Mesothelial cell of epicardium (in vitro differentiated cells): ENCODE measurements at places on chromosomes 13 and 19. TPM values are rescaled to one million over a fixed set of nuclear protein-coding genes. Genes with fewer than 3 reads are reported as not detected.

- H3K36me3 ChIP-seq, result peaks cover 4% of the 10 kb centered on the region
- no peak for DNase-seq
- H3K27me3 ChIP-seq, result no peaks in the 10 kb centered on the region
- H3K4me3 ChIP-seq, result no peak overlapping the region
- H3K4me1 ChIP-seq, result peaks cover 16% of the 10 kb centered on the region
- H3K27ac ChIP-seq, result no peak overlapping the region
These were observed 307.7 kb downstream of the PCDH9 start for GRCh38 chr13:66922444-66922843.

GRCh38 chr13:26525528-26525927 is 32.0 kb upstream of the WASF3 start:
- H3K4me1 ChIP-seq, result peaks cover 4% of the 10 kb centered on the region
- H3K27ac ChIP-seq, result no peak overlapping the region
- no peak for DNase-seq
- H3K27me3 ChIP-seq, result peaks cover 13% of the 10 kb centered on the region
- no peak overlapping the region for H3K4me3 ChIP-seq

DNA sequence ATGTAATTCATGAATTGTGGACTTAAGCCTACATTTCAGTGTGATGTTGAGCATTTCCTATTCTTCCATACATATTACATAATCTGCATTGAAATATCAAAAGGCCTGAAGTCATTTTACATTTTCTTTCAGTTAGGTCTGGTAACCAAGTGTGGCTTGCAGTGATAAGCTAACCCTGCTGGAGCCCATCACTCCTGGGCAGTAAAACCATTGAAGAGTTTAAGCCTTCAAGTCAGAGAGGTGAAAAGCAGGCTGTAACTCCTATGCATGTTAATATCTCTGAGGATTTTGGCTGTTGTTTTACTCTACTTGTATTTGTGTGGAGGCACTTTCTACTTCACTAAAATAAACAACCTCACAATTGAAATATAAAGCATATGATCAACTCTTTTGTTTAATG is 248.8 kb downstream of the SLITRK5 start:
- H3K4me3 ChIP-seq, result no peak overlapping the region
- H3K27me3 ChIP-seq, result peaks cover 4% of the 10 kb centered on the region
- DNase-seq, result no peak
- no peaks in the 10 kb centered on the region for H3K36me3 ChIP-seq
- H3K4me1 ChIP-seq, result peaks cover 5% of the 10 kb centered on the region
- no peak overlapping the region for H3K27ac ChIP-seq

Gene CTXN1
- 50.5 to 53.6 TPM (median 51.2 TPM) in 3 replicates for total RNA-seq

GRCh38 chr19:32881766-32882165 is 12.2 kb upstream of the SLC7A9 start:
- DNase-seq, result no peak
- H3K36me3 ChIP-seq, result peaks cover 21% of the 10 kb centered on the region
- no peaks in the 10 kb centered on the region for H3K27me3 ChIP-seq

DNA sequence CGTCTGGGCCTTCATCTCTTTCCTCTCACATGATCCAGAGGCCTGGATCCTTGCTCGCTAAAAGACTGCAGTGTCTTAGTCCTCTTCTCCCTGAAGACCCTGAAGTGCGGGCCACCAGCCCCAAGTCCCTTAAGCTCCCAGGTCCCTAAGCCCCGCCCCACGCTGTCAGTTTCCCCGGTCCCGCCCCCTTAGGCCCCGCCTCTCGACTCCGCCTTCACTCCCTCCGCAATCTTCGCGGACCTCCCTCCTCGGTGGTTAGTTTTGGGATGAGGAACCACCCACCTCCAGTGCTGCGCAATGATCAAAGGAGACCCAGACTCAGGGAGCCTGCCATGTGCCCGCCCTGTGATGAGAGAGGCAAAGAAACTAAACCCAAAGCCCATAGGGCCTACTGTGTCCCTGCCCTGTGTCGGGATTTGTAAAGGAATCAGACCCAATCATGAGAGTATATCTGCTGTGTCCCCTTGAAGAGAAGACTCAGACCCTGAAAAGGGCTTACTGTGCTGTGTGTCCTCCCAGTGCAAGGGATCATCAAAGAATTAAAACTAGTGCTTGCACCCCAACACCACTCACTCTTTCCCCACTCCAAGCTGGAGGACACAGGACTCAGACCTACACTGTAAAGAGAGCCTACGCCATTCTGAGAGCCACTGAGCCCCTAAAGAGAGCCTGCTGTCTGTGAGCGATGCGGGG is 3.0 kb upstream of the COX6B1 start:
- no peaks in the 10 kb centered on the region for H3K36me3 ChIP-seq
- DNase-seq, result peak; percentile 82
- H3K27ac ChIP-seq, result peak overlapping the region; percentile 95
- no peaks in the 10 kb centered on the region for H3K27me3 ChIP-seq
- H3K4me3 ChIP-seq, result peak overlapping the region; percentile 76
- peaks cover 25% of the 10 kb centered on the region for H3K4me1 ChIP-seq

DNA sequence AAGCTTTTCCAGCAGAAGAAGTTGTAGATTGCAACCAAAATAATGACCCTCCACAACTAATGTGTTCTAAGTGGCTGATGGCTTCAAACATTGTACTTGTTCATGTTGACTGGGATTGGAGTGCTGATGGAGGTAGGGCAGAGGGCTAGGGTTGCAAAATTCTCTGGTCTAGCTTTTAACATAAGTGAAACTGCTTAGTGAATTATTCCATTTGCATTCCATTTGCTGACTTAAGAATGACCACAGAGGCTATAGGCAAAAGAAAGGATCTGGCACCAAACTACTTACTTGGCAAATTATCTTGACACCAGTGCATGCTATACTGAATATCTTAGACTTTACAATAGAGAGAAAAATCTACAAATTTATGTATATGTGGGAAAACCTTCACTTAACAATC is 287.0 kb downstream of the FGF9 start:
- H3K36me3 ChIP-seq, result peaks cover 14% of the 10 kb centered on the region
- H3K27ac ChIP-seq, result no peak overlapping the region
- no peak for DNase-seq
- H3K4me3 ChIP-seq, result no peak overlapping the region

GRCh38 chr19:3499738-3500428 is 591 bp downstream of the DOHH start:
- H3K4me1 ChIP-seq, result peaks cover 13% of the 10 kb centered on the region
- H3K27me3 ChIP-seq, result no peaks in the 10 kb centered on the region
- H3K36me3 ChIP-seq, result peaks cover 18% of the 10 kb centered on the region
- peak overlapping the region; percentile 95 for H3K27ac ChIP-seq

GRCh38 chr19:8458380-8458779 is 13.6 kb downstream of the HNRNPM start:
- peaks cover 11% of the 10 kb centered on the region for H3K36me3 ChIP-seq
- no peak overlapping the region for H3K4me3 ChIP-seq
- H3K4me1 ChIP-seq, result peaks cover 68% of the 10 kb centered on the region

DNA sequence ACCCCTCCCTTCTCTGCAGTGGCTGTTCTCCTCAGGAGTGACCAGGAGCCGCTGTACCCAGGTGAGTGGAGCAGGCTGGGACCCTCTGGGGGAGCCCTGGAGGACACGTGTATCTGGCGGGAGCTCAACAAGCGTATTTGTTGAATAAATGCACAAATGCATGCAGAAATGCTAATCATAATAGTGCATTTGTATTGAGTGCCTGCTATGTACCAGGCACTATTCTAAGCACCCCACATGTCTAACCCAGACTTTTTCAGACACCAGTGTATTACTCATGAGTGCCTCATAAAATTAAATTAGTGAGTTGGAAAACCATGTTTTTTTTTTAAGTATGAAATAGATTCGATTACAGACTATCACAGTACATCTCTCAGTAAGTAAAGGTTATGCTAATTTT is 7.9 kb downstream of the HPN start:
- H3K27me3 ChIP-seq, result no peaks in the 10 kb centered on the region
- no peak for DNase-seq
- H3K36me3 ChIP-seq, result no peaks in the 10 kb centered on the region
- H3K4me3 ChIP-seq, result no peak overlapping the region
- no peak overlapping the region for H3K27ac ChIP-seq

GRCh38 chr13:43094901-43095300 is 71.5 kb downstream of the DNAJC15 start:
- H3K4me3 ChIP-seq, result no peak overlapping the region
- peaks cover 50% of the 10 kb centered on the region for H3K36me3 ChIP-seq
- H3K27ac ChIP-seq, result peak overlapping the region; percentile 28
- no peaks in the 10 kb centered on the region for H3K27me3 ChIP-seq

GRCh38 chr19:21617740-21618339 is 112.4 kb downstream of the ZNF429 start:
- peaks cover 4% of the 10 kb centered on the region for H3K36me3 ChIP-seq
- peaks cover 6% of the 10 kb centered on the region for H3K4me1 ChIP-seq
- DNase-seq, result no peak
- no peak overlapping the region for H3K4me3 ChIP-seq

GRCh38 chr19:48059331-48059730 is 15.5 kb upstream of the CABP5 start:
- H3K36me3 ChIP-seq, result no peaks in the 10 kb centered on the region
- H3K27me3 ChIP-seq, result peaks cover 30% of the 10 kb centered on the region
- H3K27ac ChIP-seq, result no peak overlapping the region
- no peaks in the 10 kb centered on the region for H3K4me1 ChIP-seq
- DNase-seq, result no peak
- no peak overlapping the region for H3K4me3 ChIP-seq

DNA sequence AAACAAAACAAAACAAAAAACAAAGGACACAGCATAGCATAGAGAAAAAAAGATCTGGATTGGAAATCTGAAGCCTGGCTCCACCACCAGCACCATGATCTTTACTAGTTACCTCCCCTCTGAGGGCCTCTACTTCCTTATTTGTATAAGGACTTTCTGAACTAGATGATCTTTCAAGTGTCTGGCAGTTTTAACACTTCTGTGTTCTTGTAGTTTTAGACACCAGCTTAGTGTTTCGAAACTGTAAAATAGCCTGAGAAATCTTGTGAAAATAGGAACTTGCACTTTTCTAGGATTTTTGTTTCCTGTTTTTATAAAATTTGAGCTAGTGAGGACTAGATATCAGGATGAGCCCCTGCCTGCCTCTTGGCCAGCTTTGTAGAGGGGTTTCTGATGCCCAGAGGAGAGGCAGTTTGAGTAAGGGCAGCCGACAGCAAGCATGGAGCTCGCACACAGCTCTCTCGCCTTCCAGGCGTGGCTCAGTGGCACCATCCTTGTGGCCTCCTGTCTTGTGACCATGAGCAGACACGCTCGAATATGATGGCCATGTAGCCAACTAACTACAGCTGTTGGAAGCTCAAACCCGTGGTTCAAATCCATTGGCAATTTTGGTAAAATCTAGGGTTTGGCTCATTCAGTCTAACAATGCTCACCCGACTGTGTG is 319.0 kb downstream of the KCNRG start:
- no peaks in the 10 kb centered on the region for H3K36me3 ChIP-seq
- H3K4me1 ChIP-seq, result peaks cover 21% of the 10 kb centered on the region
- no peak for DNase-seq
- H3K27me3 ChIP-seq, result no peaks in the 10 kb centered on the region
- H3K4me3 ChIP-seq, result no peak overlapping the region

- H3K4me1 ChIP-seq, result peaks cover 18% of the 10 kb centered on the region
- no peaks in the 10 kb centered on the region for H3K27me3 ChIP-seq
- no peak overlapping the region for H3K4me3 ChIP-seq
- no peak overlapping the region for H3K27ac ChIP-seq
These were observed 257.7 kb downstream of the SLITRK6 start for GRCh38 chr13:85541476-85541875.

DNA sequence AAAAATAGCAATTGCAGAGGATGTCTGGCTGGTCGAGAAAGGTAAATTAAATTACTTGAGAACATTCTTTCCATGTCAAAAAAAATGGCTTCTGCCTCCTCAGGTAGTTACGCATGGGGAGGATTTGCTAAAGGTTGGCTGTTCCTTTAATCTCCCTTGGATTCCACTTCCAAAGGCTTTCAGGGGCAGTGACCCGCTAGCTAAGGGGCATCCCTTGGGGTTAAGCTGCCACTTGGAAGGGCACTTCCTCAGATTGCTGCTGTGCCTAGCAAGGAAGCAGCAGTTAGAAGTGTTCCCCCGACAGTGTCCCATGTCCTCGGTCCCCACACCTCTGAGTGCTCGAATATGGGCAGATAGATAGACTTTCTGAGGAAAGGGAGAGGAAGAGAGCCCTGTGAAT is 108.5 kb downstream of the RGCC start:
- no peak for DNase-seq
- no peak overlapping the region for H3K4me3 ChIP-seq
- H3K27me3 ChIP-seq, result no peaks in the 10 kb centered on the region
- no peak overlapping the region for H3K27ac ChIP-seq
- peaks cover 33% of the 10 kb centered on the region for H3K4me1 ChIP-seq
- peaks cover 19% of the 10 kb centered on the region for H3K36me3 ChIP-seq

Gene KLK8
- 5.4 to 8.6 TPM (median 6.9 TPM) in 3 replicates for total RNA-seq

DNA sequence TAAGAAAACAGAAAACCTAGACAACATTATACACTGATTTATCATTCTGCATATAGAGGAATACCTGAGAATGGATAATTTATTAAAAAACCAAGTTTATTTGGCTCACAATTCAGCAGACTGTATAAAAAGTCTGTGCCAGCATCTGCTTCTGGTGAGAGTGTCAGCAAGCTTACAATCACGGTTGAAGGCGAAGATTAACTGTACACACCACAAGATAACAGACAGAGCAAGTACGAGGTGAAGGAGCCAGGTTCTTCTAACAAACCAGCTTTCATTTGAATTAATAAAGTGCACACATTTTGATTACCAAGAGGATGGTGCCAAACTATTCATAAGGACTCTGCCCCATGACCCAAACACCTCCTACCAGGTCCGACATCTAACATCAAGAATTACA is 28.8 kb downstream of the ZNF91 start:
- H3K27ac ChIP-seq, result no peak overlapping the region
- peaks cover 78% of the 10 kb centered on the region for H3K36me3 ChIP-seq
- no peaks in the 10 kb centered on the region for H3K4me1 ChIP-seq
- DNase-seq, result no peak
- H3K27me3 ChIP-seq, result no peaks in the 10 kb centered on the region
- no peak overlapping the region for H3K4me3 ChIP-seq

DNA sequence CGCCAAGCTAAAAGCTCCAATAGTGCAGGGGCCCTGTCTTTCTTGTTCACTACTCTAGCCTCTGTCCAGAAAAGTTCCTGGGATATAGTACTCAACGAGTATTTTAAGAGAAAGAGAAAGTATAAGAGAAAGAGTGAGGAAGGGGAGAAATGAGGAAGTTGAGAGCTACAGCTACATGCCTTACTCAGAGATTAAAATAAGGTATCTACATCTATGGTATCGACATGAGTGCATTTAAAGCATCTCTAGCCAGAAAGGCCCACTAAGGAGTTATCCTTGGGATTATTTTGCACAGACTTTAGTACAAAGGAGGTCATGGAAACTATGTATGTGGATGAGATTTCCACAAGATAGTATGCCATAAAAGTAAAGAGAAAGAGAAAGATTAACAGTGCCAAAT is 28.5 kb downstream of the MYCBP2 start:
- peaks cover 41% of the 10 kb centered on the region for H3K4me1 ChIP-seq
- peaks cover 16% of the 10 kb centered on the region for H3K36me3 ChIP-seq
- DNase-seq, result no peak

Gene PHF11
- 32.4 to 36.0 TPM (median 33.3 TPM) in 3 replicates for total RNA-seq

Gene NLRP9
- not detected in 3 replicates for total RNA-seq

- no peak overlapping the region for H3K4me3 ChIP-seq
- H3K4me1 ChIP-seq, result peaks cover 19% of the 10 kb centered on the region
These were observed 4.3 kb downstream of the CEBPG start for GRCh38 chr19:33377586-33378475.

Gene NCCRP1
- total RNA-seq, result 11.7 to 14.8 TPM (median 12.2 TPM) in 3 replicates
